WTC11 (cell line): ENCODE measurements at places on chromosomes 2 and 18. TPM values are rescaled to one million over a fixed set of nuclear protein-coding genes. Genes with fewer than 3 reads are reported as not detected.

GRCh38 chr18:22170421-22171257 lies 1.2 kb downstream of the GATA6 start:
- peak; percentile 46 for DNase-seq

- DNase-seq, result peak; percentile 76
Observed at GRCh38 chr2:95274291-95275150, at the start of gene PROM2. Gene PROM2, plus strand, starts transcription at chr2:95274449. Its CDS starts 137 bp downstream, at chr2:95274586.

DNA sequence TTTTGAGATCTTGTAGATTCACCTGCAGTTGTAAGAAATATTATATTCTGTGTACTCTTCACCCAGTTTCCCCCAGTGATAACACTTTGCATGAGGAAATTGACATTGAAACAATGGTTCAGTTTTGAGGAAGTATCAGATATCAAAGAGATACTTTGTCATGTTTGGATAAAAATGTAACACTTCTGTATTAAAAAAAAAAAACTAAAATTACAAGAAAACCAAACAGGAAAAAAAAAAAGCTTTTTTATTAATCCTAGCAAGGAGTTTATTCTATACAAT lies 204.0 kb downstream of the ARL4C start:
- no peak for DNase-seq

Gene RPRM
- 25.4 to 29.0 TPM (median 28.1 TPM) in 3 replicates for total RNA-seq

DNA sequence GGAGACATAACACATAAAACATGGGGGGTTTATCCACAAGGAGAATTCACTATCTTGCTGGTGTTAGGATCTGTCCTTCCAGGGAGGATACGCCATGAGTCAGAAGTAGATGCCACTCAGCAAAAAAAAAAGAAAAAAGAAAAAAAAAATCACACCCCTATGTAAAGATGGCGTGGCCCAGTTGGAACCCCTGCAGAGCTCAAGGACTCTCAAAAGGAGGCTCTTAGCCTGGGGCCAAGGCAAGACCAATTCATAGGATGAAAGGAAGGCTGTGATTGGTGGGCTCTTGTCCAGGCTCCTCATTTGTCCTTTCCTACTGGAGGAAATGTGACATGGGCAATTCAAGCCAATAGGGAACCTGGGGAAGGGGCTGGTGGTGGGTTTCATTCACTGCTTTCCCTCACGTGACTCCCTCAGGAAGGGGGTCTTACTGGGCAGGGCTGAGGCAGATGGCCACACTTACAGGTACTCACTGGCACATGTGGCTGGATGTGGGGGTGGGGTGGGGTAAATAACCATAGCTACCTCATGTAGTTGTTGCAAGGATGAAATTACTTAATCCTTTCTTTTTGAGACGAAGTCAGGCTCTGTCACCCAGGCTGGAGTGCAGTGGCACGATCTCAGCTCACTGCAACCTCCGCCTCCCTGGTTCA lies 38.7 kb upstream of the HAAO start:
- DNase-seq, result no peak

- DNase-seq, result no peak
Observed at GRCh38 chr2:159797225-159797542, 824 bp downstream of the CD302 start.

- DNase-seq, result no peak
Observed at GRCh38 chr2:130374587-130375290, 18.9 kb downstream of the PTPN18 start.

DNA sequence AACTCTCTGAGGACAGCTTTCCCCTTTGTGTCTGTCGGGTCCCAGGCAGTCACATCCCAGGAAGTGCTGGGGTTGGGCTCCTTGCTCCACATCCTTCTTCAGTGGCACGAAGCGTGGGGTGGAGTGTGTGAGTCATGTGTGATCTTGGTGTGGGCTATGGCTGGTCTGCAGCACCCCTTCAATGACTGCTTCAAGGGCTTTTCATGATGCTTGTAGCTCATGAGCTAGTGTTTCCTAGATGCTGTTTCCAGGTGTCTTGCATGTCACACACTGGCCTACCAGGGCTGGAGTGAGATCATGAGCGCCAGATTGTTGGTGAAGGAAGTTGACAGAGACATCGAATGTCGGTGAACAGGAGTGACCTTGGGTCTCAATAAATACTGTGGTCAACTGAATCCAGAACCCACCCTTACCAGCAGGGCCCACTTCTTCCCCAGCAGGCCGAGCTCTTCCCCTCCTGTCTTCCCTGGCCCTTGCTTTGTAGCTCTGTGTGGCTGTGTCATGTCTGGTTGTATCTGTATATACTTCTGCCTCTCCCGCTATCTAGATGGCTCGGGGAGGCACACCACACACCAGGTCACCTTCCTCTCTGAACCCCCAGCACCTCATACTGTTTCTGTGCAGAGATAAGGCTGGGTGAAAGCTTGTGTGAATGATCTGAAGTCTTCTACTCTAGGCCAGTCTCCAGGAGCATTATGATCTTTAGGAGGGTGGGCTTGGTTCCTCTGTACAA lies 3.8 kb downstream of the C2orf92 start:
- no peak for DNase-seq

- DNase-seq, result no peak
Observed at GRCh38 chr2:11444737-11445136, 21.2 kb downstream of the E2F6 start.

- no peak for DNase-seq
Observed at GRCh38 chr2:233217892-233218377, 33.5 kb upstream of the ATG16L1 start.

- DNase-seq, result no peak
Observed at GRCh38 chr18:29373000-29373399, 1196.1 kb upstream of the CDH2 start.

DNA sequence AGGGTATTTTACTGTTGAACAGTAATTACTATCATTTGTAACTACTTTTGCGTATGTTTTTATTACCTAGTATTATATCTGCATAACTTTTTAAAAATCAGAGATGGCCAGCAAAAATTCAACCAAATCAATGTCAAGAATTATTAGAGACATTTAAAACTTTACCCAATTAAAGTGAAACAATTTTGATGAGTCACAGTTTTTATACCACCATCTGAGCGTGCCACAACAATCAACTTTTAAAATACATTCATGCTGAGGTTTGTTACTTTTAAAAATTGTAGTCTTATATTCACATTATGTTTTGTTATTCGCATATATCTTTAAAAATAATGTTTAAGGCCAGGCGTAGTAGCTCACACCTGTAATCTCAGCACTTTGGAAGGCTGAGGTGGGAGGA lies 114.9 kb downstream of the RTN4 start:
- DNase-seq, result no peak

DNA sequence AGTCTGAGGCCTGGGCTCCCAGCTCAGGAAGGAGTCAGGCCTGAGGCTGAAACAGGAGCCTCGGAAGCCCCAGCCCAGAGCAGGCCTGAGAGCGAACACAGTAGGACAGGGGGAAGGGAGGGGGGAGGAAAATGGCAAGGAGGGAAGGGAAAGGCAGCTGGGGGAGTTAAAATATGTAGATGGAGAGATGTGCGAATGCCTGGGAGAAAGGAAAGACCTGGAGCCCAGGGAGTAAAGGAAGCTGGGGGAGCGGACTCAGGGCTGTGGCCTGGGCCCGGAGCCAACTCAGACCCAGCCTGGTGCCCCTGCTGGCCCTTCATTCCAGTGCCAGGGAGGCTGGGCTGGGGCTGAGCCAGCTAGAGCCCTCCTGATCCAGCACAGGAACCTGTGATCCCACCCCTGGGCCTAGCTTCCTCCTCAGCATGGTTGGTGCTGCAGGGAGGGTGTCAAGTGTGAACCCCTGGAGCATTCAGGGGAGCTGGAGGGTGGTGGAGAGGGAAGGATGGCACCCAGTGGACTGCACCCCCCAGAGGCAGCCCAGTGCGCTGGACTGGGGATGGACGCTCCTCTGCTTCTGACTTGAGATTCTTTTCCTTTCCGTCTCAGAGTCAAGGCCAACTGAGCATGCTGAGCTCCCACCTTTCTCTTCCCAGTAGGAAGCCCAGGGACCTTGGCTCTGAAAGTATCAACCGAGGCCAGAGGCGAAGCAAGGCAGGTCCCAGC lies 46.3 kb downstream of the EMX1 start:
- peak; percentile 73 for DNase-seq

DNA sequence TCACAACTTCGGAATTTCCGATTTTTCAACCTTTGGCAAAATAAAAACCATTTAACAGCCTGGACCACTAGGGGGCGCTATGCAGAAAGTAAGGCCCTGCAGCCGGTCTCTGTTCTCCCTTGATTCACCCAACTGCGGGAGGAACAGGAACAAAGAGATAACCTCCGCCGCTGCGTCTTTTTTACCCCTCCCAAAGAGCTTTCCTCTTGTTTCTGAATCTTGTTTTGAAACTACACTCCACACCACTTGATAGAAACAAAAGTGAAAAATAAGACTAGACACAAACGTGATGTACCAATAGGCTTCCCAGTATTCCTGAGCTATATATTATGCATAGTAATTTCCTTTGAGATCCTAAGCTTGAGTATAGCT lies 231.2 kb downstream of the MYO3B start:
- peak; percentile 80 for DNase-seq

Gene GAL3ST2
- total RNA-seq, result 0.73 to 0.98 TPM (median 0.78 TPM) in 3 replicates

Gene C18orf54
- total RNA-seq, result 32.8 to 38.2 TPM (median 37.3 TPM) in 3 replicates

Gene FBXO36
- total RNA-seq, result 4.0 to 5.3 TPM (median 4.6 TPM) in 3 replicates

Gene TLK1
- total RNA-seq, result 91.1 to 99.6 TPM (median 93.9 TPM) in 3 replicates
